ENCODE measurements at places on chromosomes 5 and 9.

GRCh38 chr9:7668541-7668940 is 131.0 kb downstream of the DMAC1 start:
- DNase-seq, result no peak

DNA sequence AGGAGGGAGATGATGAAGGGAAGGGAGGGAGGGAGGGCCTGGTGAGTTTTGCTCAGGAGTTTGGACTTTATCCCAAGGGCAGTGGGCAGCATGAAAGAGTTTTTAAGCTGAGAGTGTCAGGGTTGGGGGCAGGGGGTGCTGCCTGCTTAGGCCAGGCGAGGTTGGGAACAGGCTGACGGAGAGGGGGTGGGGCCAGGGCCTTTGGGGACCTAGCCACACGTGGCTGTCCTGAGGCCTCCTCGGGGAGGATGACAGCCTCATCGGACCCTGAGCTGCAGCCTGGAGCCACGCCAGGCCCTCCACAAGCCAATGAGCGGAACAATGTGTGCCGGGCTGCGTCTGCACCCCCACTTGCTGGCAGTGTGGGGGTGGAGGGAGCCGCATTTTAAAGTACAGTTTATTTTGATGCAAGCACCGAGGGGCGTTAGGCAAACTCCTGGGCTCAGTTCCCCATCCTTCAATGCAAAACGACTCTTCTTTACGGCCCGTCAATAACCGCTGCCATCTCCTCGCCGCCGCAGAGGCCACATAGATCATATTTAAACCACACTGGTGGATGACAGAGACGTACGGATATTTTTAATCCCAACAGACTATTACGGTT is 5.3 kb upstream of the RXRA start:
- DNase-seq, result no peak

GRCh38 chr5:25033658-25034057 is 388.9 kb upstream of the CDH10 start:
- DNase-seq, result no peak

- no peak for DNase-seq
Measured at GRCh38 chr9:37002413-37003217, 31.5 kb downstream of the PAX5 start.

DNA sequence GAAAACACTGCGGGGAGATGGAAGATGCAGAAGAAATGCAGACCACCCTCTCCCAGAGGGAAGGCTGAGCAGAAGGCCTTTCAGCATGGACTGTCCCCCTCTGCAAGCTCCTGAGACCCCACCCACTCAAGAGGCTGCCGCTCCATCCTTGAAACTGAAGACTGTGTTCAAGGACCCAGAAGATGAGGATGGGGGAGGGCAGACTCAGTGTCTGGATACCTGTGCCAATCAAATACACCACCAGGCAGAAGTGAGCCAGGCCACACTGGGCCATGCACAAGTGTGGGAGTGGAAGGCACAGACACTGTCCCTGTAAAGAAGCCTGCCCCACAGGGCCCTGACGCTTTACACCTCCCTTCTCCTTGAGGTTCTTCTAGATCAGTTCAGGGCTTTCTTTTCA is 40.0 kb upstream of the IPPK start:
- DNase-seq, result no peak

DNA sequence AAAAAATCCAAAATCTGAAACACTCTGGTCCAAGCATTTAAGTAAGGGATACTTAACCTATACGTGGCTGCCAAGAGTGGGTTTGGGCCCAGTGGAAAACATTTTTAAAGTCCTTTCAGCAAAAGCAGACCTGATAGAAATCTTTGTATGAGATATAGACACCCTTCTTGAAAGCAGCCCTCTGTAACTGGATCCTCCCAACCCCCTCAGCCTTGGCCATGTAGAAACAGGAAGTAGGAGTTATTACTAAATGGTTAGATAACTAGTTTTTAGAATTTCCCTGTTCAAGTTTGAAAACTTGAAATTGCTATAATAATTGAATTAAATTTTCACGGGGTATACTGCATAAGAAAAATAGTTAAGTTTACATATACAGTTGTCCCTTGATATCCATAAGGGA is 111.3 kb upstream of the PCA3 start:
- no peak for DNase-seq

All from NCI-H146 (cell line).